ENCODE measurements at places on chromosomes 2 and 18.

DNA sequence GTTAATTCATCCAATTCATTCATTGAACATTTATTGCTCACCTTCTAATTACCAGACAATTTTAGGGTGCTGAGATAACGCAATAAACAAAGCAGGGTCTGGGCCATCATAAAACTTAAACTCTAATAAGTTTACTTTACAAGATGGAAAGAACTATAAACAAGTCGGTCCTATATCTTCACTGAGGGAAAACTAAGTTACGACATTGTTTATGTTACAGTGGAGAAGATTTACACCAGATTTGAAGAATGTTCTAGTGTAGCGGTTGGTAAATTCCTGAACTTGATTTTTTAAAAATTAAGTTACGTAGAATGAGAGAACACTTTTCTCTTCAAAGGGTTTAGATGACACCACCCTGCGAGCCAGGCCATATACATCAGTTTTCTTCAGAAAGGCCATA, 20.7 kb upstream of the FRZB start:
- DNase-seq: no peak

- no peak for DNase-seq
Observed at GRCh38 chr2:74512744-74513604, 1.3 kb upstream of the TLX2 start.

- no peak for DNase-seq
Observed at GRCh38 chr2:105121434-105121833, 83.6 kb downstream of the MRPS9 start.

- no peak for DNase-seq
Observed at GRCh38 chr2:123747326-123747725, 277.8 kb upstream of the CNTNAP5 start.

- no peak for DNase-seq
Observed at GRCh38 chr2:74498500-74499266, 720 bp downstream of the LBX2 start.

DNA sequence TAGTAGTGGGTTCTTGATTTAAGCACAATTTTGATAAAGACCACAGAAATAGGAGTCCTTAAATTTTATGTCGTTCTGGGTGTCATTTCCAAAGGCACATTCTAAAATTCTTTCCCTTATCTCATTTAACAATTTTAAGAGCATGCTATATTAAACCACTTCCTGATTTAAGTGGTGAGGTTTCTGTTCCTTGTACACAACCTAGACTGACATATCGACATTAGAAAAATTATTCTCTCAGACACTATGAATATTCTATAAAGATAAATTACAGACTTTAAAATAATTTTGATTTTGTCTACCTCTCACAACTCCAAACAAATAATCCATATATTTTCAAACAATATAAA, 923.8 kb downstream of the LRP1B start:
- no peak for DNase-seq

DNA sequence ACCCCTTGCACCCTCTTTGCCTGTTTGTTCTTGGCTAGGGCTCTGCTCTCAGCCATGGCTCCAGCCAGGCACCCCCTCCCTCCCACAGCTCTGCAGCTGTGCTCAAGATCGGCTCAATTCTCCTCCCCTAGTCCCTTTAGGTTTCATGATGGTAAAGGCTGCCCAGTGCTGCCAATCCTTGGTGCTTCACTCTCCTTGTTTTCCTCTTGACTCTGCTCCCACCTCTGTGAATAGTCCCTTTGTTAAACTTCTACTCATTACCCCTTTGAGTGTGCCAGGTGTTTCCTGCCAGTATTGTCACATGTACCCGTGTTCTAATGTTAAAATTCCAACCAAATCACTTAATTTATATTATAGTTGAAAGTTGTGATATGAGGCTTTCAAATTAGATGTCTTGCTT, 101.0 kb upstream of the CERS6 start:
- DNase-seq: no peak

- no peak for DNase-seq
Observed at GRCh38 chr2:150167711-150168110, 319.8 kb downstream of the RND3 start.

- DNase-seq: no peak
Observed at GRCh38 chr18:25453556-25454269, 101.7 kb upstream of the ZNF521 start.

DNA sequence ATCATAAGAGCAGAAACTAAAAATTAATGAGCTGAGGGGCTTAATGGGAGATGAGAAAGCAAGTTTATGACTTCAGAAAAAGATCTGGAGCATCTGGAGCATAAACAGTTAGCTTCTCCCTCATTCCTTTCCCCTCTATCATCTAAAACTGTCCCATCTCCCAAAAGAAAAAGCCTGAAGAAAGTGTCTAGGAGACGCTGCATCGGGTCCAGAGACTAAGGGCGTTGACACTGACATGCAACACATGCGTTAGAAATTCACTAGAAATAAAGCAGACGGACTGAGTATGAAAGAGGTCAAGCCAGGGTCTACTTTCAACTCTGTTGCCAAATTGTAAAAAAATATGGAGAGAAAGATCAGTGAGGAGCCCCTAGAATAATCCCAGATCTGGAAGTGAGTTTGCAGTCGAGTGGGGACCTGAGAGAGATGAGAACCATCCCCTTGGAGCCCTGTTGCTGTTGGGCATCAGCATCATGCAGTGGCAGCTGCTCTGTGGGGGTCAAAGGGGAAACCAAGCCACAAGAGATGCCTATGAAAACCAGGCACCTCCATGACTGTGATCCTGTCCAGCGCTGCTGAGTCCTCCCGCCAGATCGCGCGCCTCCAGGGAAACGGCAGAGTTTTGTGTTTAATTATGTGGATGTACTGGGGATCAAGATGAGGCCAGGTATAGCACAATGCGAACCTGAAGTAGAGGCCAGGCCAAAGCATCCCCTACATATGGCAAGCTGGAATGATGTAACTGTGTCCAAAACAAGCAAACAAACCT, 13.9 kb downstream of the ANTXR1 start:
- DNase-seq: no peak

DNA sequence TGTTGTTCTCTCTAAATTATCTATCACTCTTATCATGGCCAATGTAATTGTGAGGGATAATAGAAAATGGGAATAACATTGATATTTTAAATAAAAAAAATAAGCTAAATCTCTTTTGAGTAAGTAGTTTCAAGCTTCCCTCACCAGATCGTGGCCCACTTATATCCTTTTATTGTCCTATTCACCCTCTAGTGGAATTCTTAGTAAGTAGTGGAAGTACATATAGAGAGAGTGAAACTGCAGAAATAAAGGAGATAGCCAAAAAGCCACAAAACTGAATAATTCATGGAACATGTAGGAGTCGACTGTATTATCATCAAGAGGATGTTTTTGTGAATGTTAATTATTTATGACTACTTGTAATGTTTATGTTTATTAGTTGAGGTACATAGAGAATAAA, 66.1 kb upstream of the DTNA start:
- no peak for DNase-seq

GRCh38 chr2:169761970-169762292, 28.3 kb downstream of the KLHL23 start:
- DNase-seq: no peak

DNA sequence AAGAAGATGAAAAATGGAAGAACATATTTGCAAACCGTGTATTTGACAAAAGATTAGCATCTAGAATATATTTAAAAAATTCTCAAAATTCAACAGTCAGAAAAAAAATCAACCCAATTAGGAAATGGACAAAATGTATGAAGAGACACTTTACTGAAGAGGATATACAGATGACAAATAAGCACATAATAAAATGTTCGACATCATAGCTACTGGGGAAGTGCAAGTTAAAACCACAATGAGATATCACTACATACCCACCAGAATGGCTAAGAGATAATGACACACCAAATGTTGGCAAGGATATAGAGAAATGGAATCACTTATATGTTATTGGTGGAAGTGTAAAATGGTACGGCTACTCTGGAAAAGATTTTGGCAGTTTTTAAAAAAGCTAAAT, 11.7 kb upstream of the NUP35 start:
- DNase-seq: no peak

- DNase-seq: no peak
Observed at GRCh38 chr2:30232801-30233130, 1.4 kb downstream of the LBH start.

DNA sequence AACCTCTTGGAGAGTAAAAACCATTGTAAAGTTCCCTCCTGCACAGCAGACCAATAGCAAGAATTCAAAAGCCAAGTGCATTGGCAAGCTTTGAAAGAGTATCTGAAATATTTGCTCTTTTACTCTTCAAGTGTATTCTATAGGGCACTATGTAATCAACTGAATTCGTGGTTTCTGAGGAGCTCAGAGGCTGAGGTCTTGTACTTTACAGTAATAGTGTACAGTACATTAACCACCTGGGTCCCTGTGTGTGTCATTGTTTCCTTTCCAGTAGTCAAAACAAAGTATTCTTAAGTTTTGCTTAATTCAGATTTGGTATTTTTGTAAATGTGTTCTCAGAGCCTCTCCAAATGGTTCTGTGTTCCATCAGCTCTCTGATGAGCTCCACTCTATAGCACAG, 769.7 kb downstream of the LRRTM4 start:
- DNase-seq: no peak

GRCh38 chr2:69491864-69492263, 54.6 kb upstream of the NFU1 start:
- no peak for DNase-seq

- no peak for DNase-seq
Observed at GRCh38 chr2:173652311-173652710, 297.6 kb downstream of the CDCA7 start.

- no peak for DNase-seq
Observed at GRCh38 chr18:28691496-28691840, 514.5 kb upstream of the CDH2 start.

DNA sequence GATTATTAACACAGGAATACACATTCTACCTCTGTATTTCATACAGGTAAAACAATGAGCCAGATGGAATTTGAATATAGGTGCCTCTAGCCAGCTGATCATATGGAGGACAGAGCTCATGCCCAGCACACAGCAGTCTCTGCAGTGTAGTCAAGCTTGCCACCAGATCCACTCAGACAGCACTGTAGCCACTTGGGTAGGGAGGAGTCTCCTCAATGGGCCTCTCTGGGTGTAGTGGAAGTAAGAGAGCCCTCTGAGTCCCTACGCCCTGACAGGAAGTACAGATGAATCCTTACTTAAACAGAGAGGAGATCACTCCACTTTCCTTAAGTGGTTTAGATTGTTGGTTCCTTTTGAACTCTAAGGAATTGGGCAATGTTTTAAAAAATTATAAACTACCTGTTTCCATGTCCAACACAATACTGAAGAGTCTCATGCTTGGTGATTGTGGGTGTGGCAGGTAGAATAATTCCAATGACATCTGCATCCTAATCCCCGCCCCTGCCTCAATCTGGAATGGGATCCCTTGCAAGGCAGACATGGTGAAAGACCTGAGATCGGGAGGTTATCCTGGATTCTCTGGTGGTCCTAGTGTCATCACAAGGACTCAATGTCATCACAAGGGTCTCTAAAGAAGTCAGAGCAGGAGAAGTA, 23.0 kb upstream of the TMEM200C start:
- DNase-seq: no peak

- DNase-seq: no peak
Observed at GRCh38 chr2:192546565-192546964, 351.8 kb upstream of the TMEFF2 start.

- no peak for DNase-seq
Observed at GRCh38 chr2:225379856-225380255, 19.7 kb upstream of the NYAP2 start.

GRCh38 chr2:195674491-195675221, 17.6 kb downstream of the SLC39A10 start:
- no peak for DNase-seq

DNA sequence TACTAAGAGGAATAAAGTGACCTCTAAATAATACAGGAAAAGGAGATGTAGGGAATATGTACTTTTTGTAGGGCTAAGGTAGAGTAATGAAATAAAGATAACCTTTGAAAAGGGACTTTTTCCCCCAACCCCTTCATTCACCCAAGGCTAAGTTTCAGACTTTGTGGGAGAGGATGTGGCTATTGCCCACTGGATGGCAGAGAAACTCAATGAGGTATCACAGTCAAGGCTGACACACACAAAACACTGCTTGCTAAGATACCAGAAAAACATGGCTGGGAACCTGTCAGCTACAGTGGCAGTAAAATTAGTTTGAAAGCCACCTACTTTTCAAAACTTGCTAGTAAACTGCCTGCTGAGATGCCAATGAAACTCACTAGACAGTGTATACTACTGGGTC, 158.8 kb upstream of the WDSUB1 start:
- no peak for DNase-seq

- no peak for DNase-seq
Observed at GRCh38 chr2:44275927-44276303, 635 bp downstream of the SLC3A1 start.

DNA sequence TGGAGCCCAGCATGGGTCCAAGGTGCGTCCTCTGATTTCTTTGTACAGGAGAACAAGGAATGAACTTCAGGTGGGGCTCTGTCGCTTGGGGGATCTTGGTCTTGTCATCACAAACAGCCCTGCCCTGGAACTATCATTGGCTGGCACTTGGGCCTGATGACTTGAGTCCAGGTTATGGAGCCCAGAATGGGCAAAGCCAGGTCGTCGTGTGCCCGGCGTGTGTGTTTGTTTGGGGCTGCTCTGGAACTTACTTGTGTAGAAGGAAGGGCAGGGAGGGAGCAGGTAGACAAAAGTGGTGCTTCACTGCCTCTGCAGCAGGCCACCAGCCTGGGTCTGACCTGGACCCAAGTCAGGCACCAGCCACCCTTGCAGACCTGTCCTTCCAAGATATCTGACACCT, 306.3 kb upstream of the HS6ST1 start:
- DNase-seq: no peak

All from activated T-helper 1 cell treated with Interleukin-2 at 50 U/mL for 16 hours (primary cell).